Activated naive CD4-positive, alpha-beta T cell treated with anti-CD3 and anti-CD28 coated beads, Interleukin-2, amount 50 U/mL, for 16 hours (primary cell): ENCODE measurements at places on chromosomes 6 and 20.

- no peak for DNase-seq
These were observed 43.7 kb downstream of the TM9SF4 start for GRCh38 chr20:32153156-32153665.

DNA sequence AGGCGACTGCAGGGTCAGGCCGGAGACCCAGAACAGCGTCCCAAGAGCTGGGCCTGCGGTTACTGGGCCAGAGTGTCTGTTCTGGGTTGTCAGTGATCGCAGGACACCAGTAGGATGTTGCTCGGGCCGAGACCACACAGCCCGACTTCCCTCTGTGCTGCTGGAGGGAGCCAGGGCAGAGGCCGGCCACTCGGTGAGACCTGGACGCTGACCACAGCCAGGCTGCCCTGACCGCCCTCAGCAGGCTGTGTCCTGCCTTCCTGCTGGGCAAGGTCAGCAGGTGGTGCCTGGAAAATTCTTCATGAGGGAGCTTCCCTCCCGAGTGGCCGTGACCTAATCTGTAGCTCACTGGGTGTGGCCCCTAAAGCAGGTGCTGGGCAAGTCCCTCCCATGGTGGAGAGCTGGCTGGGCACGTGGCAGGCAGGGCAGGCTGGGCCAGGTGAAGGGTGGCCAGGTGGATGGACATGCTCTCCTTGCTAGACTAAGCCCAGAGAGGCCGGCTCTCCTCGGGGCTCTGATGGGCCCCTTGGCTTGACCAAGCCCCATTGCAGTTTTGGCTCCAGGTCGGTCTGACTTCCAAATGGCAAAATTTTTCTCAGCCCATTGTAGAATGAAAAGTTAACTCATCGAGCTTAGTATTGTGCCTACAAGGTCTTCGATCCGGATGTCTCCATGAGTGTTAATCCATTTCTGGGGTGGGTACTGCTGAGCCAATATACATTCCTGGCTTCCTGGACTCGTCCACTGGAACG, 1.9 kb downstream of the SLCO4A1 start:
- DNase-seq, result no peak

DNA sequence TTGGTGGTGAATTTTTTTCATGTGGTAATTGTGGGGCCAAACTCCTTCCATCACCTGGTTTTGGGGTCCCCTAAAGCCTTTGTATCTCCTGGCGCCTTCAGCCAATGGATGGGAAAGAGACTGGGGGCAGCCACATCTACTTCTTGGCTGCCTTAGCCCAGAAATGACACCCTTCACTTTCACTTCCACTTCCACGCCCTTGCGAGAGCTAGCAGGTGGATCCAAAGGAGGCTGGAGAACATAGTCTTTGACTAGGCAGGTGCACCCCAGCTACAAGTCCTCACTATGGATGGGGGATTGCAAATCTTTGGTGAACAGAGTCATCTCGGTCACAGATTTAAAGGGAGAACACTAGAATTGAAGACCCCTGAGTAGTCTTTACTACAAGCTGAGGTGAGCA, 70.8 kb downstream of the NDUFAF5 start:
- DNase-seq, result no peak

GRCh38 chr6:8940356-8940755, 505.0 kb upstream of the SLC35B3 start:
- DNase-seq, result no peak

GRCh38 chr20:64001607-64002011, 20.7 kb downstream of the PRPF6 start:
- DNase-seq, result peak; percentile 39

DNA sequence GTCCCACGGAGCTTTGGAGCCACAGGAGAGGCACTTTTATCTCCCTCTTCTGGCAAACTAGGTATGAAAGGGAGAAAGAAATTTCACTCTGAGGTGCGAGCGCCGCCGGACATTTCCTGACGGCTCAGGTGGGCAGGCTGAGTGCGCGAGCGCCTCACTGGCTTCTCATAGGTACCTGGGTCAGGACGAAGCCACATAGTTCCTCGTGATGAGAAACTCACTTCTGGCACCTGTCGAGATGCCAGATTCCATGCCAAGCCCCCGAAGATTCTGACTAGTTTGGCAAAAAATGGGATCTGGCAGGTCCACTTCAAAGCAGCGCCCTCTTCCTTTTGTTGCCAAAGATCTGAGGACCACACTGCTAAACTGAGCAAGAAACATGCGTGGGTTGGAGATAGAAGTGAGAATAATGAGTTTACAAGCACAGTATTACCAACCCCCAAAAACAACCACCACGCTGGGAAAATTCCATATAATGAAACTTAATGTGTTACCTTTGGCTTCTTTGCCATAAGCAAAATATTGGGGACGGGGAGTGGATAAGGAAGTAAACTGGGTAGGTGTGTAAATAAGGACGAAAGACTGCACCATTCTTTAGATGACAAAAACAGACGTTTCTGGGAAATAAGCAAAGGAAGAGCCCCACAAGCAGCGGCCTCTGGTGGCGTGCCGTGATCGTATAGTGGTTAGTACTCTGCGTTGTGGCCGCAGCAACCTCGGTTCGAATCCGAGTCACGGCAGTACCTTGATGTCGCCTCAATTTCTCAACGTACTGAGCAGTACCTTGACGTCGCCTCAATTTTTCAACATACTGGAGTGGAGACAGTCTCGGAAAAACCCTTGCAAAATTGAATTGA, 89.8 kb upstream of the PRSS16 start:
- DNase-seq, result peak; percentile 84

- DNase-seq, result no peak
These were observed 5.0 kb downstream of the KIF3B start for GRCh38 chr20:32282461-32282860.

DNA sequence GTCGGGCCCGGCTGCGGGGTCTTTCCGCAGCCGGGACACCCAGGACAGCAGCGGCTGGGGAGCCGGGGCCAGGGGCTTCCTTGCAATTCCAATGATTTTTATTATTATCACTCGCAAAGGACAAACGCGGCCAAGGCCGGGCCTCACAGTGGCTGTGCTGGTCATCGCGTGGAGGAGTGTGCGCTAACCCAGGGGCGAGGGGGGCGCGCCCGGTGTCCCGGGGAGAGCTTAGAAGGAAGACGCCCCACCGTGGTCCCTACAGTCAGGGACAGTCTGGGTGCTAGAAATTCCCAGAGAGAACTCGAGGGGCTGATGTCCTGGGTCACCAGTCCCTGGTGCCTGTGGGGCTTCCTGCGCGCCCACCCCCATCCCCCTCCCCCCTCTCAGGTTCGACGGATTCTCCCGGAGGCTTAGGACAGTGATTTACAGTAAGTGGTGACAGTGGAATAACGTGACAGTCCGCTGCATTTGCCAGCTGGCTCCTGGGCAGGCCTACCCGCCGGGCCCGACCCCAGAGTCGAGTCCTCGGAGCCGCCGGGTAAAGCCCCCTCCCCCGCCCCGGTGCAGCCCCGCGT, 9.5 kb downstream of the FOXC1 start:
- DNase-seq, result no peak

GRCh38 chr6:111727802-111728201, 122.1 kb upstream of the TRAF3IP2 start:
- no peak for DNase-seq

DNA sequence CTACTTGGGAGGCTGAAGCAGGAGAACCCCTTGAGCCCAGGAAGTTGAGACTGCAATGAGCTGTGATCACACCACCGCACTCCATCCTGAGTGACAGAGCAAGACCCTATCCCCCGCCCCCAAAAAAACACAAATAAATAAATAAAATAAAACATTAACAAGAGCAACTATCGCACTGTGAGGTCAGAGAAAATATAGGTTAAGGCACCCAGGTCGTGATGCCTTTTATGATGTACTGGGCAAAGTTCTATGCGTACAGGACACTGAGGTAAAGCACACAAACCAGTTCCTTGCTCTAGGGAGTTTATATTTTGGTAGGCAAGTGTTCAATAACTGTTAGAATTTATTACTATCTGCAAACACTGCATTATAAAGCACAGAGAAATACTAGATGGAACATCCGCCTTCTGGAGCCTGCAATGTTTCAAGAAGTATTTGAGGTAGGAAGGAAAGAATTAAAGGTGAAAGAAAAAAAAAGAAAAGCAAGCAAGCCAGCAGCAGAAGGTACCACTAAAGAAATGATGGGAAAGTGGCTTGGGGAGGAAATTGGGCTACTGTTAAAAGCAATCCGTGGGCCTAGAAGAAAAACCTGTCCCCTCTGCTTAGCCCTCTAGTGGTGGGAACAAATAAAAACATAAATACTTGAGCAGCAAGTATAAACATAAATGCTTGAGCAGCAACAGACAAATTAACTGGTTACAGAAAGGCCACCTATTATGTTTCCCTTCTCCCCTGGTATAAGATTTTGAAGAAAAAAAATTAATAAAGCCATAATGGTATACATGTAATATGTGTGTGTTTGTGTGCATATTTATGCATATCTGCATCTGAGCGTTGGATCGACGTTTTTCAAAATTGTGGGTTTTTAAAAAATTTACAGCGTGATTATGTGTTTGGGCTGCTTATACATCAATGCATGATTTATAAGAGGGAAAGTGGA, 128.0 kb downstream of the PHACTR1 start:
- DNase-seq, result no peak

DNA sequence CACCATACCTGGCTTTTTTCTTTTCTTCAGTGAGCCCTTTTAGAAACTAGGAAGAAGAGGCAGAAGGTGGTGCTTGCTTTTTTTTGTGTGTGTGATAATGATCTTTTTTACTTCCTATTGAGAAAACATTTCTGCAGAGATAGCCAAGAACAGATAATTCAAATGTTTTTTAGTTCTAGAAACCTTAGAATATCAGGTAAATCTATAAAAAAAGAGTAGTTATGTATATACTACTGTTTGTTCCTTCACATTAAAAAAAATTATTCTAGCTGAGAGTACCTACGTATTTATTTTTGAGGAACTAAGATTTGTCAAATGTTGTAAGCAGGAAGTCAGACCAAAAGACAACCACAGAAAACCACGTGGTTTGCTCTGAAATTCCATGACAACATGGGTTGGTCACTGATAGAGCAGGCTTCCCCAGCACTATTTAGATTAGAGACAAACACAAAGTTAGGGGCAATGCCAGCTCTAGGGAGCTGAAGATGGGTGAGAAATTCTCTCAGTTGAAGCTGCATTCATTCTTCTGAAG, 12.8 kb downstream of the STK4 start:
- peak; percentile 21 for DNase-seq
